ENCODE measurements at places on chromosomes 4 and X.

DNA sequence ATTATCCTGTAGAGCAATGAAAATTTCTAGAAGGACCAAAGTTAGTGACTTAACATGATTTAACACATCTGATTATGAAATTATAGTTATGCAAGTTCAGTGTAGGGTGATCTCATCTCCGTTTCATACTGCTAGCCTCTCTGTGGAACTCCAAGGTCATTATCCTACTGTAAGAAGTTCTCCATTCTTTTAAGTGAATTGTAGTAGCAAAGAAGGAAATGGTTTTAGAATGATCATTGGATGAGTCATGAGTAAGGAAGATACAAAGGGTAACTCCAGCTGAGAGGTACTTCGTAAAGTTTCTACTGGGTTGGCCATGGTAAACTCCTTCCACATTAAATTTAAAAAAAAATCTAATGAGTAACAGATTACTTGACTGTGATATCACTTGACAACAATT is 215.0 kb upstream of the GIMD1 start:
- DNase-seq, result no peak

GRCh38 chr4:154364066-154364845 is 127.3 kb downstream of the DCHS2 start:
- DNase-seq, result no peak

- no peak for DNase-seq
Measured at GRCh38 chrX:56026815-56027214, 205.3 kb upstream of the KLF8 start.

- no peak for DNase-seq
Measured at GRCh38 chr4:155735496-155735895, 23.3 kb upstream of the GUCY1B1 start.

GRCh38 chr4:12747154-12747553 is 737.0 kb downstream of the RAB28 start:
- no peak for DNase-seq

DNA sequence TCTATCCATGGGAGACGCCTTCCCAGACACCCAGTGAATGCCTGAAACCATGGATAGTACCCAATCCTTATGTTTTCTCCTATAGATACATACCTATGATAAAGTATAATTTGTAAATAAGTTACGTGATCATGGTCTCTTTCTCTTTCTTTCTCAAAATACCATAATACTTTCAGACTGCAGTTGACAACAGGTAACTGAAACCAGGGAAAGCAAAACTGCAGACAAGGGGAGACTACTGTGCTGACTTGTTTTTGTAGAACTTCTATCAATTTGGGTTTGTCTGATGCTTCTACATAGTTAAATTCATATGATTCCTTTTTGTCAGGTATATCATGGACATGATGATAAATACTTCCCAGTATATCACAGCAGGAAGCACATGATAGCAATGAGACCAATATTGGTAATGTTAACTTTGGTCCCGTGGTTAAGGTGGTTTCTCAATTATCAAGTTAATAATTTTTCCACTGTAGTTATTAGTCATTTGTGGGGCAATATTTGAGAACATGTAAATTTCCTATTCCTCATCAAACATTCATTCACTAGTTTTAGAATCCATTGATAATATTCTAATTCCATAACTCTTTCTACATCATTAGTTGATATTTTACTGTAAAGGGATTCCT is 298.0 kb upstream of the TET2 start:
- DNase-seq, result no peak

DNA sequence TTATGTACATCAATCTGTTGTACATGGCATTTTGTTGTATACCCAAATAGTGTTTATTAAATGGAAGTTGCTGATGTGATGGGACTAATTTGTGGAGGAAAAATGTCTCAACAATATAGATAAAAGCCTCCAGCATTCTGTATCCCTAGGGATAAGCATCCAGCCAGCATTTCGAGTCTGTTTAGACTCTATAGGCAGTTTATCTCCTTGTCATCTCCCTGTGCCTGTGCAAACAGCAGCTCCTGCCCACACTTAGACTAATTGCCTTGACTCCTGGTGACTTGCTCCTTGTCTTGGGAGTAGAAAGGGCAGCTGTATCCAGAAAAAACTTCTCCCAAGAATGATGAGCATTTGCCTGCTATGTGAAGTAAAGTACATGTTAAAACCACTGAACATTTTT is 83.8 kb downstream of the DOCK11 start:
- DNase-seq, result no peak

- no peak for DNase-seq
Measured at GRCh38 chr4:141501395-141501794, 135.0 kb upstream of the IL15 start.

- peak; percentile 15 for DNase-seq
Measured at GRCh38 chrX:21655901-21656586, 2.1 kb downstream of the KLHL34 start.

DNA sequence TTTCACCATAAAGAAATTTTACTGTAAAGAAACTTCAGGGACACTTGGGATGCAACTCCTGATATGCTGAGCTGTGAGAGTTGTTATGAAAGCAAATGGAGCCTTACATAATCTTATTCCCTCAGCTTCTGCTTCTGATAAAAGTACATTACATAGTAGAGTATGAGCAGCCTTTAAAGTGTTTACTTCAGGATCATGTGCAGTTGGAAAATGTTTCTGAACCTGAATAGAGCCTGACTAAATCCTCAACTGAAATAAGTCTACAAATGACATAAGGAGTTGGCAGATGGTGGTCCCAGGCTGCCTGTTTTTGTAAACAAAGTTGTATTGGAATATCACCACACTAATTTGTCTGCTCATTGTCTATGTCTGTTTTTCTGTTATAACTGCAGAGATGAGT is 19.3 kb downstream of the RASSF6 start:
- DNase-seq, result no peak

- no peak for DNase-seq
Measured at GRCh38 chr4:54277691-54278090, 48.6 kb downstream of the PDGFRA start.

- no peak for DNase-seq
Measured at GRCh38 chr4:100284129-100284880, 94.0 kb upstream of the DDIT4L start.

- peak; percentile 21 for DNase-seq
Measured at GRCh38 chrX:68829582-68830418, 979 bp downstream of the EFNB1 start.

GRCh38 chr4:38105475-38106220 is 145.4 kb downstream of the PTTG2 start:
- no peak for DNase-seq

- no peak for DNase-seq
Measured at GRCh38 chr4:41076481-41076880, 137.9 kb downstream of the APBB2 start.

- DNase-seq, result no peak
Measured at GRCh38 chr4:185576962-185577950, 41.9 kb upstream of the PDLIM3 start.

DNA sequence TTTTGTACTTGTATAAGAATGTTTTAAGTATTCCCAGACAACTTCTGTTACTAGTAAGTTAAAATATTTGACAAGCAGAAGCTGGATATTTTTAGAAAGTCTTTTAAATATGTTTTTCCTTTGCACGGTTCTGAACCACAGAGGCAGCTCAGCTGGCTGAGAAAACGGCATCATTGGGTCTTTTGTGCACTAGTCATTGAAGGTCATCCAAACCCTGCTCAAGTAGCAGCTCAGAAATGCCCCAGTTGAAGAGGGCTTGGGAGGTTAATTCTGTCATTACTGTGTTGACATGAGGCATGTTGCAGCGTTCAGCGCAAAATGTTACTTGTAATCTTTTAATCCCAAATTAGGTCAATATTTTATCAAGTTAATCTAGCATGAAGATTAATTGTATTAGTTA is 383.7 kb upstream of the FAM241A start:
- DNase-seq, result no peak

DNA sequence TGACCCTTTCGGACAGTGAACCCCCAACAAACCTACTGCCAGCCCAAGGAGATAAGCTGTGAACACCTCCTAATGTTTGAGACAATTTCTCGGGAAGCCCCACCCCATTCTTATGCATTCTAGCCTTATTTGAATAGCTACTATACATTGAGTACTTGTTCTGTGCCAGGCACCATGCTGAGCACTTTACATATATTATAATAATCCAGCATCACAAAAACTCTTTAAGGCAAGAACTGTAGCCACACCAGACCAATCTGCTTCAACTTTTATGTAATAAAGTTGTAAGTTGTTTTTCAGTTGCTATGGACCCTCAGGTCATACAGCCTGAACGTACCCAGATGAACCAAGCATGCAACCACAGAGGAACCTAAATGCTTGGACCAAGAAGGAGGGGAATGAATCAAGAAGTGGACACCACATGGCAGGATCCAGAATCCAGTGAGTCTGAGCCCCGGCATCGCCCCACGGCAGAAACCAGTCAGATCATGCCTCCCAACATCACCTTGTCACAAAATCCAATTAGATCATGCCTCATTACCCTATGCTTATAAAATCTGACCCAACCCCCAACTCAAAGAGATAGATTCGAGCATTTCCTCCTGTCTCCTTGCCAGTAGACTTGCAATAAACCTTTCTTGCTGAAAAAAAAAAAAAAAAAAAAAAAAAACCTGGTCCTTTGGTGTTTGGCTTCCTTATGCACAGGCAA is 225.0 kb downstream of the QDPR start:
- no peak for DNase-seq

GRCh38 chr4:143109376-143109775 is 75.3 kb upstream of the USP38 start:
- DNase-seq, result no peak

DNA sequence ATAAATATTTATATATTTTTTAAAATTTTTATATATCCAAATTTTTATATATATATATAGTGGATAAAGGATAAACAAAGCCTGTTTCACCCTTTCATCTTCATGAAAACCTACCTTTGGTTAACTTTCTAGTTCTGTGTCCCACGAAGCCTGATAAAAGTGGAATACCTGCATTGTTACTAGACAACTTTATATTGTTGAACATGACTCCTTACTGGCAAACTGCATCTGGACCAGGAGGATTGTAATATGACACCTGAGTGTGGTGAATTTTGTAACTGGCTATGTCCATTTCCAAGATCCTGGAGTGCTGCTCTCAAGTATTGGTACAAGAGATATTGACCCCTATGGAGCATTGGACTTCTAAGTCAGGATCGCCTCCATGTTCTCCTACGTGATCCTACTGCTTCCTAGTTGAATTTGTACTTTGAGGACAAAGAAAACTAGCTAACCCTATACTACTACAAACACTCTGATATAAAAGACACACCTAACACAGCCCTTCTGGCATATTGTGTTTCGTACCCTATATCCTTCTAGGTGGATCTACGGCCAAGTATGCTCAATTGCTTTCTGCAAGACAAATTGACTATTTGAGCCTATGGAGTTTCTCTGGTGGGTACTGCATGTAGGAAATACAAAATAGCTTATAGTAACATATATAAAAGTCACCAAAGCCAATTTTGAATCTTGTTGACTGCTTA is 61.3 kb upstream of the PRRG1 start:
- DNase-seq, result no peak

DNA sequence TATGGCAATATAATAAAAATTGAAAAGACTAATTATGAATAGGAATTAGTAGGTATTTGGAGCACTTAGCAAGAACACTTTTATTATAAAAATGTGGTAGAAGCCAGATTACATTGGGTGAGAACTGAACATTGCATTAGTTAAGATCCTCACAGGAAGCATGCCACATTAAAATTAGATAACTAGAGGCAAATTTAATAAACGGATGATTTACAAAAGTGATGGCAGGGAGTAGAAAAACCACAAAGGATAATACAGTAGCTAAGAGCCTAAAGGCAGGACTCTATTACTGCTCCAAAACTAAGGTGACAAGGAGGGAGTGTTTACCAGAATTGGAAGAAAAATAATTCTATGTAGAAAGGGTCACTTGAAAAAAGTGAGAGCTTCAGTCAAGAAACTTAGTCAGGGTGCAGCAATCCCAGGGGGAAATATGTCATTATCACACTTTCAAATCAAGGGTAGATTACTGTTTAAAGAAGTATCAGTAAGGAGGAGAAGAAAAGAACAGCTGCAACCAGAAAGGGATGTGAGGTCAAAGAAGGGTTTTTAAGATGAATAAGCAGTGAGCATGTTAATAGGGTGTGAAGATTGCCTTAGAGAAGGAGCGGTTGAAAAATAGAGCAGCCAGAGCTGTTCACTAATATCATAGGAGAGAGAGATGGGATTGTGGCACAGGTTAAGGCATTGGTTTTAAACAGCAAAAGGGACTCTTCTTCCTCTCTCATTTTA is 84.6 kb downstream of the NDST4 start:
- DNase-seq, result no peak

- DNase-seq, result peak; percentile 36
Measured at GRCh38 chr4:40630335-40631021, 814 bp upstream of the RBM47 start.

GRCh38 chrX:48827654-48827968 is 1.3 kb downstream of the ERAS start:
- DNase-seq, result no peak

DNA sequence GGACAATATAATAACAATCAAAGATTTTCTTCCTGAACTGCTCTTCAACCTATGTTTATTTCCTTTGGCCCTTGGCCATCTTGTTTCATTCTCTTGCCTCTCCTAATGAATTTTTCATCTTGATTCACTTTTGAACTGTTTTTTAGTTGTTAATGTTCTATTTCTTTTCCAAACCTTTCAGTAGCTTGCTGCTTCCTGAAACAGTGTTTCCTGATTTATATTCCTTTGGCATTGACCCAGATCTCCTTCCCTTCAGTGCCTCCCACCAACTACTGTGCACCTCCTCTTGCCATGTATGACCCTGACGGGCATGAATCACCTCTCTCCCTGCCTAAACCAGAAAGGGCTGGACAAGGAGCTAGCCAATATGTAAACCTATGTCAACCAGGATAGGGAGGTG is 25.6 kb upstream of the SPP1 start:
- no peak for DNase-seq

DNA sequence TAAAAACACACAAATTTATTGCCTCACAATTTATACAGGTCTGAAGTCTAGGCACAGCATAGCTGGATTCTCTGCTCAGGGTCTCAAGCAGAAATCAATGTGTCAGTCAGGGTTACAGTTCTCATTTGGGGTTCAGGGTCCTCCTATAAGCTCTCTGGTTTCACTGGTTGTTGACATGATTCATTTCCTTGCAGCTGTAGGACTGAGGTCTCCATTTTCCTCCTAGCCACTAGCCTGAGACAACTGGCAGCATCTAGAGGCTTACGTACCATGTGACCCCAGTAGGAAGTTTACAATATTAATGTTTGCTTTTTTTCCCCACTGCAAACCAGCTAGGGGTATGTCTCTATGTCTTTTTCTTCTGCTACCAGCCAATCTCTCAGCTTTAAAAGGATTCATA is 102.5 kb downstream of the CPEB2 start:
- no peak for DNase-seq

DNA sequence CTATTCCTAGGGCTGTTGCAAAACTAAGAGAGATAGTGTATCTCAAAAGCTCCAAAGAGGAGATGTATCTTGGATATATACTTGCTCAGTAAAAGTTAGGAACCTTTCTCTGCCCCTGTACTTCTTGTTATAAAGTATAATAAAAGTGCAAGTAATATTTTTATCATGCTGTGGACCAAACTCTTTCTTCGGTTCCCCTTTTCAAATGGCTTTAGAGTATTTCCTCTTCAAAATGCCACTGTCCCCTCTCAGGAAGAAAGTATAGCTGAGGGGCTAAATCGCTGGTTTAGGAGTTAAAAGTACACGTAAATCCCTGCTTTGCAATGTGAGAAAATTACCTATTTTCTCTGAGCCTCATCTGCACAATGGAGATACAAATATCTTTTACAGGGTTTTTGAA is 169.1 kb upstream of the FTHL17 start:
- DNase-seq, result no peak

- no peak for DNase-seq
Measured at GRCh38 chrX:56572975-56573374, 9.5 kb downstream of the UBQLN2 start.

- peak; percentile 43 for DNase-seq
Measured at GRCh38 chrX:153411255-153411987, at the start of gene ZFP92. Gene ZFP92, plus strand, starts transcription at chrX:153411472. Its CDS starts 6,851 bp downstream, at chrX:153418323.

Data from activated B cell treated with CpG ODN at 0.5 μM for 24 hours (primary cell).